ENCODE measurements at places on chromosomes 1 and 21.

DNA sequence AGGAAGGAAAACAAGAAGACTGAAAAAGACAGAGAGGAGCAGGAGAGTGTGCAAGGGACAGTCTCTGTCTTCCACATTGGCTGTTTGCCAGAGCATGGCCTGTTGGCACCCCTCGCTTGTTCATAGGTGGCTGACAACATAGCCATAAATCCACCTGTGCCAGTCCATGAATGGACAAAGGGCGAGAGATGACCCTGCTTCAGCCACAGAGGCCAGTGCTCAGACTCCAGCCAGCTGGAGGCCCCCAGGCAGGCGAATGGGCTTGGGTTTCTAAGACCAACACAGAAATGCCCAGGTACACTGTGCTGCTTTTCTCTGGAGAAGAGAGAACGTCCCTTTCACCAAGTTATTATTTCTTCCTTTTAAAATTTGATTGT is 60.6 kb downstream of the RIPK4 start:
- no peak for DNase-seq

GRCh38 chr1:113303267-113303666 is 87.0 kb upstream of the MAGI3 start:
- no peak for DNase-seq

DNA sequence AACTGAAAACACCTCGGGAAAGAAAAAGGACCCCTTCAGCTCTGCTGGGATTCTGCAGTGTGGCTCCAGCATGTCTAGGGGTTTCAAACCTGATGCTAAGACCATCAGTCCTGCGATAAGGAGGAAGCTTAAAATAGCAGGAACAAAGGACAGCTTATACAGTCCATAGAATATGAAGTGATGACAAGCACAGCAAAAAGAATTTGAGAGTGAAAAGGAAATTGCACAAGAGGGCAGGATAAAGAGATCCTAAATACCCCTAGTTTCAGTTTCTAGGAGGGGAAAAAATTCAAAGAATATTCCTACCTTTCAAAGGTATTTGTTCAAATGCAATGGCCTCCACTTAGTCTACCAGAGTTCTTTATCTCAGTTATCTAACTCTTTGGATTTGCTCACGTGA is 171.4 kb downstream of the TGFB2 start:
- DNase-seq: no peak

- no peak for DNase-seq
Measured at GRCh38 chr1:168301664-168302320, 21.1 kb downstream of the TBX19 start.

GRCh38 chr1:7425771-7426170 is 345.3 kb upstream of the VAMP3 start:
- no peak for DNase-seq

DNA sequence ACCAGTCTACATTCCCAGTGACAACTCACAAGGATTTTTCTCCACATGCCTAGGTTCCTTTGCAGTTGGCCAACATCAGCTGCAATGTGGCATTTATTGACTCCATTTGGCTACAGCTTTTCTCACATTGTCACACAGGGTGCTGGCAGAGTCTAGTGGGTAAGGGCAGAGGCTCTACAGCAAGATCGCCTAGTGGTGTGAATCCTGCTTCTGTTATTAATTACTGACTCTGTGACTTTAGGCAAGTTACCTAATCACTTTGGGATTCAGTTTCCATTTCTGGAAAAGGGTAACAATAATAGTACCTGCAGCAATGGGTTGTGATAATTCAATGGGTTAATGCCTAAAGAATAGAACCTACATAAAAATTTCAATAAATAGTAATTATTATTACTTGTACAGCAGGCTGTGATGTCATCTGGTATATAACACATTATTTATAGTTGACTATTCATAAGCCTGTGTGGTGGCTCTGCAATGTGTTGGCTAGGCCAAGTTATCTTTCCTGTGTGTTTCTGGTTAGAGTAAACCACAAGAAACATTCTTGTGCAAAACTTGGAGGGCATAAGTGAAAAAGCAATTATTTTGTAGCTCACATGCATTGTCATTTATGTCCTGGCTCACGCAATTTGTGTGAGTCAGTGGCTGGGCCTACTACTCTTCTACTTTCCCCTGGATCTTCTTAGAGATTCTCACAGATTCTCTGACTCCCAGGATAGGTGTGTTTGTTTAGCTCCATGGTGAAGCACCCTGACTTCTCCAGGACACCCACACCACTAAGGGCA is 59.5 kb downstream of the PTGS2 start:
- no peak for DNase-seq

GRCh38 chr1:14926229-14926628 is 227.3 kb upstream of the TMEM51 start:
- no peak for DNase-seq

DNA sequence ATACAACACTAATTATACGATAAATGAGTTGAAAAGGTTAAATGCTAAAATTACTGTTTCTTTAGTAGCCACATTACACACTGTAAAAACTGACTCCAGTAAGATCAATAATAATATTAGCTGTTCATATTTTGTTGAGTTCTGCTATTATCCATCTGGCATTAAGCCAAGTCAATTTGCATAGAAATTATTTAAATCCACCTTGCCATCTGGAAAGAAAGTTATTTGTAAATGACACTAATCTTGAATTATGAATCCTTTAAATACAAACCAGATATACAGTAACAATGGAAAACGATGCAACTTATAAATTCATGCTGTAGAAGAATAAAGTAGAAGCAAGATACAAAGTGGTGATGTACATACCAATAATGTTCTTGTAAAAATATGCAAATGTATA is 81.4 kb upstream of the BCL10 start:
- no peak for DNase-seq

GRCh38 chr1:16055613-16056520 is 12.3 kb downstream of the CLCNKB start:
- DNase-seq: peak; percentile 82

DNA sequence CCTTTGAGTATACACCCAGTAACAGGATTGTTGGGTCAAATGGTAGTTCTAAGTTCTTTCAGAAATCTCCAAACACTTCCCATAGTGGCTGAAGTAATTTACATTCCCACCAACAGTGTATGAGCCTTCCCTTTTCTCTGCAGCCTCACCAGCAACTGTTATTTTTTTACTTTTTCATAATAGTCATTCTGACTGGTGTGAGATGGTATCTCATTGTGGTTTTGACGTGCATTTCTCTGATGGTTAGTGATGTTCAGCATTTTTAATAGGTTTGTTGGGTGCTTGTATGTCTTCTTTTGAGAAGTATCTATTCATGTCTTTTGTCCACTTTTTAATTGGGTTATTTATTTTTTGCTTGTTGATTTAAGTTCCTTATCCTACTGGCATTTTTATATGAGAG is 26.4 kb upstream of the LAMC1 start:
- DNase-seq: no peak

DNA sequence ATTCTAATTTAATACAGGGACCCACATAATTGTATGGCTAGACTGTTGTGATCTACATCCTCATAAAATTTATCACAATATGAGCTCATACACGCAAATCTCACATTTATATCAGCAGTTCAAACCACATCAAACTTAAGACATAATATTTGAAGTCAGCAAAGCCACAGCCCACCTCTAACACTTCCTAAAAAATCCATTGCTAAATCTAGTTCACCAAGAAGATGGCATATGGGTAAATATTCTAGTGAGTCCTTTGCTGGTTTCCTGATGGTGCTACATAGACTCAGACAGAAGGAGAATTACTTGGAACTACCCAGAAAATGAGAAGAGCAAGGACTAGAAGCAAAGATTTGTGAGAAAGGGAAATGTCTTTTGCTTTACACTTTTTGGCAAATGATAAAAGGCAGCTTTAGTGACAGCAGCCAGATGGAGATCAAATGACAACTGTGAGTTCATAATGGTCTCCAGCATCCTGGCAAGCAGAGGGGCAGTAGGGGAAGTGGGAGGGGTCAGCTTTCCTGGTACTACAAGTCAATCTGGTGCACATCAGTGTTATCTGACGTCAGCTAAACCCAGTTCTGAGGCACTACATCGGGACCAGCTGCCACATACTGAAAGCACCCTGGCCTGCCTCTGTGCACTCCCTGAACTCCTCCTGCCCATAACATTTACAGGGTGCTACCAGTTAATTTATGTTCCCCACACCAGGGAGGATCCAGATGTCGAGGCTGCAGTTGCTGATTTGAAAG is 10.6 kb upstream of the GADD45A start:
- DNase-seq: no peak

DNA sequence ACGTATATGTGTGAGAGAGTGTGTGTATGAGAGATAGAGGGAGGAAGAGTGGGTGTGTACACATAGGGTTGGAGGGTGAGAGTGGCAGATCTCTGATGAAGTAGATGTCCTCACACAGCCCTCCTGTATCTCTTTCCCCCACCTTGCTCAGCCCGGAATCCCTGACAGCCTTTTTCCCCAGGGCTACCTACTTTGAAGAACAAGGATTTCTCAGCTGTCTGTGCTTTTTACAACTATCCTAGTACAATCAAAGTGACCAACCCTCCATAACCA is 29.1 kb upstream of the CADM3 start:
- DNase-seq: no peak

GRCh38 chr1:150650193-150650592 is 20.8 kb upstream of the ENSA start:
- no peak for DNase-seq

DNA sequence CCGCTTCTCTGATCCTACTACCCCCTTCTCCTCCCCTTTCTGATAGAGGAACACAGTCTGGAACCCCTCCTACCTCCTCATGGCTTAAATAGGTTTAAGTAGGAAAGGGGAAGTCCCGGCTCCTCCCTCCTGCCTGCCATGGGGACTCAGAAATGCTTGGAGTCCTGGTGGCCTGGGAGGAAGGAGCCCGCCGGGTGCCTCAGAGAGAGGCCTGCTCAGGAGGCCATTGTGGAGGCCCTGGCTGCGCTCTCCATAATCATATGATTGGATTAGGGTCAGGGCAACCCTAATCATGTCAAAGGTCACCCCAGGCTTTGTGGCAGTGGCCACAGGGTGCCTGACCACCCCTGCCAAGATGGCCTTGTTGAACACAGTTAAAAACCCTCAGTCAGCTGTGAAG is 29.0 kb downstream of the WNT3A start:
- no peak for DNase-seq

GRCh38 chr1:71362076-71362475 is 281.2 kb upstream of the ZRANB2 start:
- DNase-seq: no peak
